Activated naive CD4-positive, alpha-beta T cell treated with anti-CD3 and anti-CD28 coated beads, Interleukin-2, amount 10 ng/mL, durations not matched to agents 7 days and 5 days (primary cell): ENCODE measurements at places on chromosomes 12 and 14.
A peak's percentile ranks its signal among the peaks of the same experiment; 100 is the strongest.

GRCh38 chr14:33332497-33332896 is 393.8 kb downstream of the NPAS3 start:
- DNase-seq = no peak

- no peak for DNase-seq
These were observed 18.5 kb upstream of the GRIP1 start for GRCh38 chr12:66697404-66697803.

GRCh38 chr14:38730420-38730819 is 372.6 kb downstream of the SEC23A start:
- DNase-seq = no peak

DNA sequence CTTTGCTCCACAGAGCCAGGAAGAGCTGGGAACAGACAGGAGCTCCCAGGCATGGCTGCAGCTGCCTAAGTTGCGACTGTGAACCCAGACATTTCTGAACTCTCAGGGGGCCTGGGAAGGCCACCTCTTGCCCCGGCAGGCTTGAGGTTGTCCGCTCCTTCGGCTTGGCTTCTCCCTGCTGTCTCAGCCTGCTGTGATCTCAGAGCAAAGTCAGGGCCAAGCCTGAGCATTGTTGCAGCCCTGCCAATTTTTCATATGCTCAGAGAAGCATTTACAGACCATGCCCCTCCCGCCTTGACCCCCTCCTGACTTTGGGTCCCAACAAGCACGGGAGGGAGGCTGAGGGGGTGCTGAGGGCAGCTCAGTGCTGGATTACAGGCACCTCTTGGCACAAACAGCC is 1439.1 kb upstream of the FLRT2 start:
- no peak for DNase-seq

DNA sequence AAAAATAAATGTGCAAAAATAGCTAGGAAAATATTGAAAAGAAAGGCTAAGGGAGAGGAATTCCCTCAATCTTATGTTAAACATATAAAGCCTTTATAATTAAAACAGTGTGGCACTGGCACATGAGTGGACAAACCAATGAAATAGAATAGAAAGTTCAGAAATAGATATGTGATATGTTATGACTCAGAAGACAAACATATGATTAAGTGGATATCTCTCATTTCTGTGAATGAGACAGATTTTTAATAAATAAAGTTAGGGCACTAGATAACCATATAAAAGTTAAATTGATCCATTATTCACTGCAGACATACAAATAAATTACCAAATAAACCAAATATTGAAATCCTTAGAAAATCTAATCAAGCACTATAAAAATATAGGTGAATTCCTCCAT is 73.0 kb downstream of the ALG10B start:
- no peak for DNase-seq

DNA sequence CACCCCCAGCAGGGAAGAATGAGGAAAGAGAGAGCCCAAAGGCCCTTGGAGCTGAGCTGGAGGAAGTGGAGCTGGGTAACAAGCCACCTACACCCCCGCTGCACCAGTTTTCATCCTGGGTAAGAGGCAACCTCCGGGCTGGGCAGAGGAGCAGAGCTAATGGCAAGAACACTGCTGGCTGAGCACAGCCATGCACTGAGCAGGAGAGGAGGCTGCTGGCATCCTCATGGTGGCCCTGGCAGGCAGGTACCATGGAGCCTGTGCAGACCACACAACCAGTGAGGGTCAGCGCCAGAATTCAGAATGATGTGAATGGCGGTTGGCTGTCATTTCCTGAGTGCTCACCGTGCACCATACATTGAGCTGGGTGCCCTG is 29.7 kb downstream of the PLEKHH1 start:
- no peak for DNase-seq

DNA sequence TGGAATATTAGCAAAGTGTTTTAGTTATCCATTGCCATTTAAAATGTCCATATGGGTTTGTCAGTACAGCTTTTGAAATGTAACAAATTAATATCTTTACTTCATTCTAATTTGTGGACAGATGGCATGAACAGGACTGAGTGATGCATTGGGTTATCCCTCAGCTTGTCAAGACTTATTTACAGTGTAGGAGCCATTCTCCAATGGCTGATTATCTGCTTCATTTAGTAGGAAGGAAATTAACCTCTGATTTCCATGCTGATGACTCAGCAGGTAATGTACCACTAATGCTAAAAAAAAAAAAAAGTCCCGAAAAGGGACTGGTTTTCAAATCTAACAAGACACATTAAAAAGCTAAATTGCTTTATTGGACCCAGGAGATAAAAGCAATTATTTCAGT is 1149.0 kb upstream of the USP15 start:
- DNase-seq = no peak

DNA sequence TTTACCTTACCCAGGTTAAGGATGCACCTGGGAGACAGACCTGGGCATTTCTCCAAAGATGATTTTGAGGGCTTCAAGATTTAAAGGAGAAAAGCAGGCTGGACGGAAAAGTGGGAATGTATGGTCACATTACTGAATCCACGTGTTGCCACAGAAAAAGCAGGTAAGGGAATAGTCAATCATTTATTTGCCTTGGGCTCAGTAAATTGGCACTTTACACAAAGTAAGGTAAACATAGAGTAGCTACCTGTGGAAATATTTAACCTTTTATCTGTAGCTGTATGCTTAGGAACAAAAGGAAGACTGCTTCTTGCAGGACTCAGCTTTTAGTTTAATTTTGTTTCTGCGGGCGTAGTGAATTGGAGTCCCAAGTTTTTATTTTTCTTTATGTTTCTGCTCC is 153.3 kb downstream of the SLCO1B3 start:
- no peak for DNase-seq

- DNase-seq = no peak
These were observed 8.6 kb downstream of the ACADS start for GRCh38 chr12:120734210-120734609.

GRCh38 chr12:27780612-27781408 is 774 bp upstream of the MANSC4 start:
- peak; percentile 54 for DNase-seq

DNA sequence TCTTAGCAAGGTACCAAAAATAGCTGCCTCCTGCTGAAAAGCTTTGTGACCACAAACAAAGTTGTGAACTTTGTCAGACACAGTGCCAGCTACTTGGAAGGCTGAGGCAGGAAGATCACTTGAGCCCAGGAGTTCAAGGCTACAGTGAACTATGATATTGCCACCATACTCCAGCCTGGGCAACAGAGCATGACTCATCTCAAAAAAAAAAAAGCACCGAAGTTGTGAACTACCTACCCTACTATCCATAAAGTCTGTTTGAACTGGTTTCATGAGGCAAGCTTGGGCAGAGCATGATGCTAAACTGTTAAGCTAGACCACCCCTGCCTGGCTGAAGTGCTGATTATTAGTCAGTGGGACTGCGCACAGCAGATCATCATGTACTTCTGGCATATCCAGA is 75.5 kb downstream of the RAD52 start:
- DNase-seq = no peak

- peak; percentile 29 for DNase-seq
These were observed 527.7 kb downstream of the FUT8 start for GRCh38 chr14:65940056-65940735.

DNA sequence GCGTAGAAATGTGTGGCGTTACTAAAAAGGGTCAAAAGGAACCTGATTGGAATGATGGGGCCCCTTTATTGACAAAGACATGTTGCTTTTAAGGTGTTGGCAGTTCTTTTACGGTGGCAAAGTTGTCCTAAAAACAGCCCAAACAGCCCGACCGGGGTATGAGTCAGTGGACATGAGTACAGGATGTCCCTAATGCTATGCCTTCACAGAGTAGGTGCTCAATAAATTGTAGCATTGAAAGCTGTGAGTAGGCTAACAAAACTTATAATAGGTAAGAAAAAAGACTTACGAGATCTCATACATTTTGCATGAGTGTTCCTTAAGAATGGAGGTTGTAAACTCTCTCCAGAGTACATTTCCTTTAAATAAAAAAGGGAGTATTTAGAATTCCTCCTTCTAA is 2.6 kb downstream of the ELK3 start:
- DNase-seq = no peak

- no peak for DNase-seq
These were observed 543 bp upstream of the GLIPR1 start for GRCh38 chr12:75479963-75480461.

- DNase-seq = no peak
These were observed 42.2 kb downstream of the PITPNM2 start for GRCh38 chr12:123108682-123109066.

DNA sequence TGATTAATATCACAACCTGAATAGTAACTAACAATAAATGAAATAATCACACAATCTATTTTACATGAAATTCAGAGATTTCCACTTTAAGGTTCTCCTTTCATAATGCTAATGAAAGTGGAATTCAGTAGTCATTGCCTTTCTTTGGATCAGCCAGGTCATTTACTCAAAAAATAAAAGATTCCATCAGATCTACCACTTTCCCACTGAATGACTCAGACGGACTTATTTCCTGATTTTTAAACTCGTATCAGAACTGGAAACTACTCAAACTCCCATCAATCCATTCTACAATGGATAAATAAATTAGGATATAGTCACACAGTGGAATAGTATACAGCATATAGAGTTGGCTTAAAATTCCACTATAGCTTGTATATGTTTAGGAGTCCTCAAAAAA is 237.1 kb downstream of the MED13L start:
- no peak for DNase-seq

DNA sequence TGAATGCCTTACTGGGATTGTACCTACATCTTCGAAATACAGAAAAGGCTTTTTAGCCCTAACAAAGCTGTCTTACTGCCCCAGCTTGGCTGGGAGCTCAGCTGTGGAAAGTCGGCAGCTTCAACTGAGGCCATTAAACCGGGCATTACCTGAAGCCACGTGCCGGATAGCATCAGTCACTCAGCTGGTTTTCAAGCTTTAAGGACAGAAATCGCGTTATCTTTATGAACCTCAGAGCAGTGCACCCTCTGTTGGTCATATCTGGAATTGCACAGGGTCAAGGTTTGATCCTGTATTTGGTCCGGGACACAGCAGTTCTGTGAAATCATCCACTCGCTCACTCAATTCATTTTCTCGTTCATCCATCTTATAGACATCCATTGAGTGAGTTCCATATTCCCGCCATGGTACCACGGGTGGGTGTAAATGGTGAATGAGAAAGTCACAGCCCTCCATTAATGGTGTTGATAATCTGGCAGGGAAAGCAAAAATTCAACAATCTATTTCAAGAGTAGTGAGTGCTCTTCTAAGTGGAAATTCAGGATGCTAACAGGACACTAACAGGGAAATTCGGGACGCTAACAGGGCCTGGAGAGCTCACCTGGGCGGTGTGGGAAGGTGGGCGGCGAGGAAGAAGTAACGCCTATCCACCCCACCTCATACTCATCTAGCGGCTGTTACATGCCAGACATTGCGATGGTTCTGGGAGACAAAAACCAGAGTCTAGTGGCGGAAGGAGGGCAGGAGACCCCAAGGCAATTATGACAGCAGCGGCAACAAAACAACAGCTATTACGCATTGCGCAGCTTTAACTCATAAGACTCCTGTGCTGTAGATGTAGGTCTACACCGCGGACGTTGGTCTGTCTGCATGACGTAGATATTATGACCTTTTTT is 60.6 kb upstream of the TCL1A start:
- peak; percentile 68 for DNase-seq

- DNase-seq = peak; percentile 22
These were observed 46.8 kb upstream of the PCED1B start for GRCh38 chr12:47032644-47033043.

GRCh38 chr12:132238884-132239283 is 90.5 kb downstream of the GALNT9 start:
- DNase-seq = no peak

DNA sequence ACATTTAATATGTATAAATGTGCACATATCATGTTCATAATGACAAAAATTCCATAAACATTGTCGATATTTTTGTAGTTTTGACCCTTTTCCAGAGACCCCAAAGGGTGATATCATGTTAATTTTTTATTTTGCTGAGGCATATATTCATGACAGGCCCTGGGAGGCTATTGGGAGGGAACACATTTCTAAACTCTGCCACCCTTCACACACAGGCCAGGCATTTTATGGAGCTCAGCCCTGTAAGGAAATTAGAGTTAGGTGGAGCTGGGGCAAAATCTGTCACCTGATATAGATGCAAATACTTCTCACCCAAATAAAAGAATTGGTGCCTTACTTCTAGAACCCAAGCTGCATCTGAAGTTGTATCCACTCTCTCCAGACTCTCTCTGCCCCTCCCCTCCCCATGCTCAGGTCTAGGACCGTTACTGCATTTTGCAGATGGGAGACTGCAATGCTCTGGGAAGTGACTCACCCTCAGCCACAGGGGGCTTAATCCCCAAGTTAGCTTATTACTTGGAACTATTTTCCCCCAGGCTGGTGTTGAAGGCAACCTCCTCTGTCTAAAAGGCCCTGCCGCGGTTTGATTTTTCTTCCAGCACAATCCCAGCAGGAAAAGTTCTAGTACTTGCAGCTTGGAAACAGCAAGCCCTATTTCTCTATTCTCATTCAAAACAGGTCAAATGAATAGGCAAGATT is 238.9 kb downstream of the EMP1 start:
- no peak for DNase-seq

- DNase-seq = no peak
These were observed 736.4 kb upstream of the LRFN5 start for GRCh38 chr14:40870252-40870651.

GRCh38 chr14:82667501-82667900 is 1133.8 kb upstream of the SEL1L start:
- no peak for DNase-seq

GRCh38 chr12:29662734-29663323 is 120.9 kb downstream of the TMTC1 start:
- DNase-seq = no peak

GRCh38 chr12:124518051-124518932 is 49.1 kb downstream of the NCOR2 start:
- no peak for DNase-seq

GRCh38 chr12:51653431-51653830 is 62.4 kb downstream of the SCN8A start:
- DNase-seq = no peak

DNA sequence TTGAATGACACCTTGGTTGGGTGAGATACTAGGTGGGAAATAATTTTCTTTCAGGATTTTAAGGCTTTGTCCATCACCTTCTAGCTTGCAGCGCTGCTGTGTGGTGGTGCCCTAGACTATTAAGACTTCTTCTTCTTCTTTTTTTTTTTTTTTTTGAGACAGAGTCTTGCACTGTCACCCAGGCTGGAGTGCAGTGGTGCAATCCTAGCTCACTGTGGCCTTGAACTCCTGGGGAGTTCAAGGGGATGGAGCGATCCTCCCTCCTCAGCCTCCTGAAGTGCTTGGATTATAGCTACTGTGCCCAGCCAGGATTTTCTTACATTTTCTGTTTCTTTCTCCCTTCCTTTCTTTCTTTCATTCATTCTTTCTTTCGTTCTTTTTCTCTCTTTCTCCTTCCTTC is 10.3 kb upstream of the MTA1 start:
- no peak for DNase-seq
